ENCODE measurements at places on chromosomes 5 and 9.

- ATAC-seq = no peak
These were observed 130.9 kb downstream of the COX7C start for GRCh38 chr5:86748538-86749105.

DNA sequence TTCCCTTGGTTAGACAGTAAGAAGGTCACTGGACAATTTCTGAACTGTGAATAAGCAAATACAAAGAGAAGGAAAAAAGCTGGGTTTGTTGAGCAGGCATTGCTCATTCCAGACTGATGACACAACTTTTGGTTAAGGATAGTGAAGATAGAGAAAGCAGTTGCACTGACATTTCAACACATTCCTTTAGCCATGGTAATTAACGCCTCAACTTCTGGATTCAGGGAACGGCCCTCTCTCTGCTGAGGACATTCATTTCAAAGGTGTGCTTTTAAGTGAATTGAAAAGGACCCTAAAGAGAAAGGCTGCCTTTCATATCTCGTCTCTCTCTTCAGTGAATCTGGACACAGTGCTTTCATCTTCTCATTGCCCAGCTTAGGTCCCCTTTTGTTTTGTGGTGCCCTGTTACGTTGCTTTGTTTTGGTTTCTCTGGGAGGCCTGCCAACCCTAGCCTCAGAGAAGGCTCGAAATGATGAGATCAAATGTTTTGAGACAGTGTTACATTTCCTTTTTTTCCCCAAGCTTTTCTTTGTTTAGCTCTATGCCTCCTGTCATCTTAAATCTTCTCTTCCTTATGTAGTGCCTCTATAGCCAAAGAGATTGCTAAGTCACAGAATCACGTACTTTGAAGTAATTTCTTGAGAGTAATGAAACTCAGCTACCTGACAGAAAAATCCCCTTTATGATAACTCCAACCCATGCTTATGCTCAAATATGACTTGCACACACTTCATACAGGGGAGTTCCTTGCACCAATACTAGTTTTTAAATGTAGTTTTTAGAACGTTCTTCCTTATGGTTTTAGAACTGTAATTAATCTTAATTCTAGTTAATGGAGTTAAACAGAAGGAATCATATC is 94.4 kb upstream of the IFNE start:
- ATAC-seq = peak; percentile 41

- ATAC-seq = no peak
These were observed 242.0 kb downstream of the YTHDC2 start for GRCh38 chr5:113755516-113755915.

DNA sequence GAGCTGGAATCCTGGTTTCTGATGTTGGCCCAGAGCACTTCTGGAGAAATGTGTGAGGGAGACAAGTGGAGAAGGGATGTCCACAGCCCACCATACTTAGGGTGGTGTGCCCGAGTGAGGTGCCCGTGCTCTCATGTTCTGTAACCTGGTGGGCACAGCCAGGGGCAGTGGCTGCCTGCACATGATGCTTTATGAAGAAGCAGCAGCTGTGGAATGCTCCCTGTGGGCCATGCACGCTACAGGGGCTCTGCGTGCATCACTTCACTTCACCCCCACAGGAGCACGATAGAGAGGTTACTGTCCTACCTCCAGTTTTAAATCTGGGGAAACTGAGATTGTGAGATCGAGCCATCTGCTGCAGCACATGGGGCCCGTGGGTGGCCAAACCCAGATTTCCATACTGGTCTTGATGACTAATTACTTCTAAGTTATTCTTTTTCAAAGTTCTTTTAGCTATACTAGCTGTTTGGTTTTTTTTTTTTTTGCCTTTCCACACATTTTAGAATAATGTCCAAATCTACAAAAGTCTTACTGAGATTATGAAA is 441.6 kb downstream of the GADD45G start:
- no peak for ATAC-seq
